ENCODE measurements at places on chromosomes 16 and 17. TPM values are rescaled to one million over a fixed set of nuclear protein-coding genes. Genes with fewer than 3 reads are reported as not detected.

DNA sequence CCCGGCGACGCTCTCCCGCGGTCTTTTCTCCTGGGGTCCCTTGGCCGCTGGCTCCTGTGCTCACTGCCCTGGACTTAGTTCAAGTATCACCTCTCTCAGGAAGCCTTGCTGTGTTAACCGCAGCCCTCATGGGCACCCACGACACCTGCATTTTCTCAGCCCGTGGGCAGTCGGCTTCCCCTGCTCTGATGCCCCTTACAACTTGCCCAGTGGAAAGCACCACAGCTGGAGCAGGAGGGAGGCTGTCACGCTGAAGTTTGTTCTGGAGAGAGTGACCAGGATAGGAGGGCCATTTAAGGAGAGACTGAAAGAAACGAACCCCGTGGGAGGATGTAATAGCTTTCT is 395 bp downstream of the STXBP4 start:
- H3K4me3 ChIP-seq = peak overlapping the region; percentile 48
- H3K27me3 ChIP-seq = no peaks in the 10 kb centered on the region
- peaks cover 18% of the 10 kb centered on the region for H3K36me3 ChIP-seq
- H3K27ac ChIP-seq = peak overlapping the region; percentile 84

- no peaks in the 10 kb centered on the region for H3K4me1 ChIP-seq
- no peak overlapping the region for H3K27ac ChIP-seq
- no peak for ATAC-seq
- H3K4me3 ChIP-seq = no peak overlapping the region
Observed at GRCh38 chr16:13229039-13229438, 327.6 kb downstream of the SHISA9 start.

DNA sequence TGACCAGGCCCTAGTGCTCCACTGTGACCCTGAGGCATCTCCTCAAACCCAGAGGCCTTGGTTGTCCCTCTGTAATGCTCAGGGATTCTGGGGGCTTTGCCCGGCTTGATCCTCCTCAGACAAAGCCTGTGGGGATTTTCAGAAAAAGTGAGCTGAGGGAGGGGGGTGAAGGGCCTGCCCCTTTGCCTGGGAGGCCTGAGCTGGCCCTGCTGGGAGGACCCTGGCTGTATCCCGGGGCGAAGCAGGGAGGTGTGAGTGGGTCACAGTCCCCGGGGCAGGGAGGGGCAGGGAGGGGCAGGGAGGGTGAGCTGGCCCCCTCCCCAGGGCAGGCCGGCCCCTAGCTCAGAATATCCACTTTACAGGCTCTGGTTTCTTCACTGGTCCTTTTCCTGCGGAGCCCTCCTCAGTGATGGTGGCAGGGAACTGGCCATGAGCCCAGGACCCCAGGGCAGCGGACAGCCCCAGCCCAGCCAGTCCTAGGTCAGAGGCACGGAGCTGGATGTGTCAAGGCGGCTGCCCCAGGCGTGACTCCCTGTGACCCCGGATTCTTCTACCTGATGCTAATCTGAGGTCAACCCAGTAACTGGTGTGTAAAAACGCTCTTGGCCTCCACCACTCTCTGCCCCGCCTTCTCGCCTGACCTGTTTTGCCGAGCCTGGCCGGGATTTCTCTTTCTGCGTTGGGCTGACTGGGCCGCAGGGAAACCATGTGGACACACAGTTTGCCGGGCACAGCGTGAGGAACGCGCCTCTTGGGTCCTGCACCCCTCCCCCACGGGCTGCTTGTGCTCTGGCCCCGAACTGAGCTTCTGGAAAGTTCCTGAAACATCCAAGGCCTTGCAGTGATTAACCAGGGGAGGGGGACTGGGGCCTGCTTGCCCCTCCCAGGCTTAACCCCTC is 5.8 kb upstream of the FASN start:
- H3K36me3 ChIP-seq = no peaks in the 10 kb centered on the region
- peak overlapping the region; percentile 85 for H3K27ac ChIP-seq
- no peak overlapping the region for H3K4me3 ChIP-seq
- ATAC-seq = peak; percentile 67

DNA sequence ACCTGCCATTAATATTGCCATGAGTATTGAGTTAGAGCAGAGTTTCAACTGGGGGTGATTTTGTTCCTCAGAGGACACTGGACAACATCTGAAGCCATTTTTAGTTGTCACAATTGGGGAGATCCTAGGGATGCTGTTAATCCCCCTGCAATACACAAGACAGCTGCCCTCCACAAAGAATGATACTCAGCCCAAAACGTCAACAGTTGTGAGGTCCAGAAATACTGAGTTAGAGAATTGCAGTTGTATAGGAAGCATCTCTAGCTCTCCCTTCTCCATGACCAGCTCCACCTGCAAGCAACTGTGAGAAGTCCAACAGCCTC is 614.0 kb upstream of the CDH5 start:
- no peak for ATAC-seq
- H3K4me1 ChIP-seq = no peaks in the 10 kb centered on the region
- H3K36me3 ChIP-seq = no peaks in the 10 kb centered on the region
- peaks cover 8% of the 10 kb centered on the region for H3K27me3 ChIP-seq

NAGS gene
- total RNA-seq = 0.62 TPM

CSH1 gene
- total RNA-seq = not detected

CCDC144A gene
- total RNA-seq = 4.7 TPM

MFSD6L gene
- not detected for total RNA-seq

CNTNAP4 gene
- total RNA-seq = 0.13 TPM
